Myocyte (in vitro differentiated cells): ENCODE measurements at places on chromosomes 2 and 18. TPM values are rescaled to one million over a fixed set of nuclear protein-coding genes. Genes with fewer than 3 reads are reported as not detected.

GRCh38 chr2:86498468-86499260 lies 57.5 kb downstream of the KDM3A start:
- DNase-seq, result no peak

DNA sequence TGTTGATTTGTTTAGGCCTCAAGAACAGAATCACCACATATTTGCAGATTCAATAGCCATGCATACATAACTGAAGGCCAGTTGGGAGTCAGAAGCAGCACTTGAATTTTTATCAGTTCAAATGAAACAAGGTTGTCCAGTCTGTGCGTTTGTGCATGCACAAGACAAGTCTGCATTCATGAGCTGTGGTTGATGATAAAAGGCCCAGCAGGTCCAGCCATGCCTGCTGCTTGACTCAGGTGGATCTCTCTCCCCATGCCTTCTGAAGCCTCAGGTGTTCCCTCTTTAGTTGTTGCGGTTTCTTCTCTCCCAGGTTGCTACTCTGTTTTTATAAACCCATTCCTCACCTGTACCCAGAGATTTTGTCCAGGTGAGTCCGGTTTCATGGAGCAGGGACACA lies 124.5 kb downstream of the CCDC102B start:
- DNase-seq, result no peak

DNA sequence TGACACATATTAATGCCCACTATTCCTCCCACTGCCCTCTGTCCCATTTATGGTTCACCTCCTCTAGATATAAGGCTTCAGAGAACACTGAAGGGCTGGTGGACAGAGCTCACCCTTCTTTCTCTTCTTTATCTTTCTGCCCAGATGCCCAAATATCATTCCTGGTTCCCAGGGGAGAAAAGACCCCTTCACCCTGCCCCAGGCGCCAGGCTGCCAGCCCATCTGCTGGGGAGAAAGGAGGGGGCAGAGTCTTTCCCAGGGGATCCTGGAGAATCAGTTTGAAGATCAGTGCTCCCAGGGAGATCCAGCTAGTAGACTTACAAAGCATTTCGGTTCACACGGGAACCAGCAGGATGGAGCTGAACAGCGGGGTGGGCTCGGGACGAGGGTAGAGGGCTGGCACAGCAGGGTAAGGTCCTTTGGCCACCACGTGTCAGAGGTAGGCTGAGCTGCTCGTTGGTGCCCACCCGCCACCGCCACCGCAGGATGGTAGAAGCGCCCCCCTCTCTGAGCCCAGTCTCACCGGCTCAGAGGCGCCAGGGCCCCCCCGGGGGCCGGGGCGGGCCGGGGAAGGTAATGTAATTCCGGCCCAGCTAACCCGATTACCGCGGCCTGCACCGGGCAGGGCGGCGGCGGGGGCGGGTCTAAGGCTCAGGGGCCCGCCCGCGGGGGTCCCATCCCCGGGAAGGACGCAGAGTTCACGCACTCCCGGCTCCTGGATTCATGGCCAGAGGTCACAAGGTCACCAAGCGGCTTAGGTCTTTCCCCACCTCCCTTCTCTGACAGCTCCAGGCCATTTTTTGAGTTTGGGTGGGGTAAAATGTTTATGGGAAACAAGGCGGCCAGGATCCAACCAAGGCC lies 1.3 kb upstream of the TLX2 start:
- DNase-seq, result no peak

DNA sequence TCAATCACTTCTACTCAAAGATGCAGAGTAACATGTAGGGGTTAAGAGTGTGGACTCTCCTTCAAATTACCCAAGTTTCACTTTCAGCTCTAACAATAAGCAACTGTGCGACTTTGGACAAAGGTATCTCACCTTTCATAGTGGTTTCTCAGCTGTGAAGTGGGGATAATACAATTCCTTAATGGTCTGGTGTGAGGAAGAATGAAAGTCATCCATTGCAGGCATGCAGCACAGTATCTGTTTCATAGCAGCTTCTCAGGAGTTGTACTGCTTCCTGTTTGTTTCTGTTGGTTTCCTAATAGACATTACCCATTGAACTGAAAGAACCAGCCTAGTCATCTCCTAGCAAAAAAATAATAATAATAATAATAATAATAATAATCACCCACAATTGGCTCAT lies 74.4 kb downstream of the DDX18 start:
- DNase-seq, result no peak

- no peak for DNase-seq
These were observed 100.8 kb downstream of the CLIP4 start for GRCh38 chr2:29215739-29216608.

GRCh38 chr2:235115521-235115920 lies 163.7 kb downstream of the SH3BP4 start:
- DNase-seq, result no peak

GRCh38 chr18:42425025-42425424 lies 470.0 kb downstream of the PIK3C3 start:
- no peak for DNase-seq

- no peak for DNase-seq
These were observed 38.5 kb downstream of the PSMG2 start for GRCh38 chr18:12741351-12741750.

DNA sequence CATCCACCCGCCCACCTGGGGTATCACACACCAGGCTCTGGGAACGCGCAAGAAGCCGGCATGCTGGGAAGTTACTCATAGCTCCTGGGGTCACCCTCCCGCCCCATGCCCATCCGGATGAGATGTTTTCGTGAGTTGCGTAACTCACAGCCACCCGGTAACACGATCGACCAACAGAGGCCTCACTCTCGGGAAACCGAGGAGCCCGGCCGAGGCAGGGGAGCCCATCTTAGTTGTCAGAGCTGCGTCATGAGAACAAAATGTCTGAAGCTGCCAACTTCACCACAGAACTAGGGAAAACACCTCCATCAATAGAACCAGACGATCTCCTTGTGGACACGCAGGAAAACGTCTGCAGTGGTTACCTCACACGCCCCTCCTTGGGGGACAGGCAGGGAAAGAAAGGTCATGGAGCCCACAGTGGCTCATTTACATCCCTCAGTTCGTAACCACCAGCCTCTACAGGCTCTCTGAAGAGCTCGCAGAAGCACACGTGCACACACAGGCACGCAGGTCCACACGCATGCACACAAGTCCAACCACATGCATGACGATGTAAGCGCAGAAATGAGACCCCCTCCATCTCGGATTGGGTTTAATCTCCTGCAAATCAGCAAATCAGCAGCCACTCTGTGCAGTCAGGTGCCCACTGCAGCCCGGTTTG lies 26.2 kb downstream of the ADI1 start:
- DNase-seq, result peak; percentile 86

DNA sequence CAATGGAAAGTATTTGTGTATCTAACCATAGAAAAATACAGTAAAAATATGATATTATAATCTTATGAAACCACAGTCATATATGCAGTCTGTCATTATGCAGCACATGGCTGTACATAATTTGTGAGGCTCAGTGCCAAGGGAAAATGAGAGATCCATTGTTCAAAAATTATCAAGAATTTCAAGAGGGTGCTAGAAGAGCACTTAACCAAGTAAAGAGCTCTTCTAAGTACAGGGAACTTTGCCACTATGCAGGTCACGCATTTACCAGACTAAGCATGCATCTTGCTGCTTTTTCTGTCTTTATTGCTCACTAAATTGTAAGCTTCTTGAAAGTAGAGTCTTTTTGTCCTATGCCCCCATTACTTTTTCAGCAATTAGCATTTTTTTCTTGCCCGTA lies 438.0 kb downstream of the LRP1B start:
- no peak for DNase-seq

- no peak for DNase-seq
These were observed 111.6 kb upstream of the DNMT3A start for GRCh38 chr2:25453199-25453905.

- no peak for DNase-seq
These were observed 8.1 kb downstream of the SEPTIN2 start for GRCh38 chr2:241323778-241324177.

- DNase-seq, result no peak
These were observed 119.3 kb upstream of the SMAD2 start for GRCh38 chr18:48049757-48050156.

- no peak for DNase-seq
These were observed 392.5 kb upstream of the KLHL29 start for GRCh38 chr2:22992441-22992840.

- DNase-seq, result peak; percentile 67
These were observed at the start of gene ADAM23 for GRCh38 chr2:206442833-206443734. Gene ADAM23, plus strand, starts transcription at chr2:206443532. Its CDS starts 335 bp downstream, at chr2:206443867.

- DNase-seq, result peak; percentile 77
These were observed 149.8 kb downstream of the COPS8 start for GRCh38 chr2:237235383-237236095.

DNA sequence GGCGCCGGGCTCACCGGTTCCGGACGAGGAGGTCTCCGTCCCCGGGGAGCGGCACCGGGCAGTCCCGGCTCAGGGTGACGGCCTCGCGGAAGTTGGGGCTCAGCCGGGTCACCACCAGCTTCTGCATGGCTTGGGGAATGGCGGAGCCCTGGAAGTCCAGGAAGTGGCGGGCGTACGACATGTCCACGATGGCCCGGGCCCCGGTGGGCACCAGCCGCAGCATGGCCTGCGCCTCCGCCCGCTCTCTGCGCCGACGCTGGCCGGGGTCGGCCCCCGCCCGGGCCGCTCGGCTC lies 157 bp downstream of the PTGR3 start:
- no peak for DNase-seq

DNA sequence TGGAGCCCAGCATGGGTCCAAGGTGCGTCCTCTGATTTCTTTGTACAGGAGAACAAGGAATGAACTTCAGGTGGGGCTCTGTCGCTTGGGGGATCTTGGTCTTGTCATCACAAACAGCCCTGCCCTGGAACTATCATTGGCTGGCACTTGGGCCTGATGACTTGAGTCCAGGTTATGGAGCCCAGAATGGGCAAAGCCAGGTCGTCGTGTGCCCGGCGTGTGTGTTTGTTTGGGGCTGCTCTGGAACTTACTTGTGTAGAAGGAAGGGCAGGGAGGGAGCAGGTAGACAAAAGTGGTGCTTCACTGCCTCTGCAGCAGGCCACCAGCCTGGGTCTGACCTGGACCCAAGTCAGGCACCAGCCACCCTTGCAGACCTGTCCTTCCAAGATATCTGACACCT lies 306.3 kb upstream of the HS6ST1 start:
- DNase-seq, result no peak

DNA sequence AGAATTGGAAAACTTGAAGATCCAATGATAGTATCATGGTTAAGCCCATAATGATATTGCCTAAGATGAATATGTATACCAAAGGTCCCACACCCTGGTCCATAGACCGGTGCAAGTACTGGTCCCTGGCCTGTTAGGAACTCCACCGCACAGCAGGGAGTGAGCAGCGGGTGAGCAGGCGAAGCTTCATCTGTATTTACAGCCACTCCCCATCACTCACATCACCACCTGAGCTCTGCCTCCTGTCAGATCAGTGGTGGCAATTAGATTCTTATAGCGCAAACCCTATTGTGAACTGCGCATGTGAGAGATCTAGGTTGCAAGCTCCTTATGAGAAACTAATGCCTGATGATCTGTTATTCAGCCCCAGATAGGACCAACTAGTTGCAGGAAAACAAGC lies 402.4 kb downstream of the EPHA4 start:
- DNase-seq, result no peak

DNA sequence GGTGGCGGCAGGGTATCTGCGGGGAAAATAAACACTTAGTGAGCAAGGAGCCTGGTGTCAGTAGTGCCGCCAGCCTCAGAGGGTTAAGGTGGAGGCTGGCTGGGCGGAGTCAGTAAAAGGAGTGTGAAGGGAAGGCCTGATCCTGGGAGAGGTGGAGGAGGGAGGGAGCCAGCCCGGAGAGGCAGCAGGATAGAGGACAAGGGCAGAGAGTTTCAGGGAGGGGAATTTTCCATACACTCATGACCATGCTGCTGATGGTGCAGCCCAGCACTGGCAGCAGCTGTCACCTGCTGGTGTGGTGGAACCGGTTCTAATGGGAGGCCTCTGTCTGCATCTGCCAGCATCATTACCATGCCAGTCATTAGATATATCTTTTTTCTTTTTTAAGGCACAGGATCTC lies 2.0 kb upstream of the TEX44 start:
- peak; percentile 46 for DNase-seq

GRCh38 chr2:105102001-105102400 lies 64.1 kb downstream of the MRPS9 start:
- DNase-seq, result no peak

- DNase-seq, result no peak
These were observed 941.3 kb upstream of the NXPH2 start for GRCh38 chr2:139721411-139721995.

- DNase-seq, result no peak
These were observed 6.8 kb downstream of the B4GALT6 start for GRCh38 chr18:31677592-31677991.

- DNase-seq, result peak; percentile 65
These were observed 36.0 kb downstream of the ANKRD29 start for GRCh38 chr18:23626451-23627279.

DNA sequence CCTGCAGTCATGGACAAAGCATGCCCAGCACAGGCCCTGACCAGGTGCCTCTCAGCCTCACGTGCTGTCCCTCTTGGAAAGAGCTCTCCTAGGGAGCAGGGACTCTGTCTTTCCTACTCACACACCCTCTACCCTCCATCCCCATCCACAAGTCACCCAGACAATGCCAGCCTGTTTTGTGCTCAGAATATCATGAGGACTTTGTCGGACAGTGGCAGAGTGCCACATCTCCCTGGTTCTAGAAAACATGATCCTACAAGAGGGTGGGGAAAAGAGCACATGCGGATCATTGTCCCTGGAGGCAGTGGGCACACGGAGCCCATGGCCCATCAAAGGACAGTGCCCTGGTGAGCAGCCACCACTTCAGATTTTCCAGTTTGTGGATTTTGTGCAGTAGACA lies 3.7 kb upstream of the MAL start:
- no peak for DNase-seq

GRCh38 chr2:228367356-228367755 lies 185.9 kb upstream of the SPHKAP start:
- no peak for DNase-seq

DNA sequence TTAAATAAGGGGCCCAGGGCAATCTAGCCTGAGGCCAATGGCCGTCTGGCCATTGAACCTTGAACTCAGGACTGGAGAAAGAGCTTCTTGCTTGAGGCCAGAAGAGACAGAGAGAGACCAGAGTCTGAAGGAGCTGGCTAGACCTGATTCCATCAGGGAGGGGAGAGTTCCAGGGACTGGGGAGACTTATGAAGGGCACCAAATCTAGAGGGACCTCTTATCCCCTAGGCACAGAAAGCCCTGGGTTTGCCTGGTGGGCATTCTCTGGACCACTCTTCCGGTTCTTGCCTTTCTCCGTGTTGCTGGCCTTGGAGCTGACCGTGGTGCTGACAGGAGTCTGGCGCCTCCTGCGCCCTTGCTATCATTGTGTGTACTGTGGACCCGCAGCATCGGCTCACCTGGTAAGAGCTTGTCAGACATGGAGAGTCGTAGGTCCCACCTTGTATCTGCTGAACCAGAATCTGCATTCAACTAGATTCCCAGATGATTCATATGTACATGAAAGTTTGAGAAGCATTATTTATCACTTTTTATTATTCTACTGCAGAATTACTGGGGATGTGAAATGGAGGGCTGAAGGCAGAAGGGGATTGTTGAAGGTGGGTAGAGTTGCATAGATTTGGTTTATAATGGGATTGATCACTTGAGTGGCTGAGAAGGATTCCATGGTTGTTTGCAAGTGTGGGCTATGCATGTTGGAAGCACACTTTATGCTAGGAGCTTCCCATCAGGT lies 4.3 kb upstream of the TRPM8 start:
- peak; percentile 66 for DNase-seq

TUBB6 gene
- 1,598 and 1,800 TPM in 2 replicates for total RNA-seq

RTN4 gene
- total RNA-seq, result 808 and 1,025 TPM in 2 replicates

SKA1 gene
- total RNA-seq, result 0.10 and 0.11 TPM in 2 replicates

SOWAHC gene
- total RNA-seq, result 3.2 and 3.9 TPM in 2 replicates

NAT8 gene
- total RNA-seq, result not detected in 2 replicates

MC2R gene
- not detected in 2 replicates for total RNA-seq

MYO5B gene
- total RNA-seq, result 14.7 and 24.8 TPM in 2 replicates

NUP35 gene
- total RNA-seq, result 7.1 and 7.7 TPM in 2 replicates

REG1B gene
- not detected in 2 replicates for total RNA-seq

UGT1A3 gene
- not detected in 2 replicates for total RNA-seq
